Transverse colon (tissue), 4 donors: ENCODE measurements at places on chromosomes 2 and 18. TPM values are rescaled to one million over a fixed set of nuclear protein-coding genes. Genes with fewer than 3 reads are reported as not detected.
A peak's percentile ranks its signal among the peaks of the same experiment; 100 is the strongest.

The L3MBTL4 gene
- total RNA-seq: 4.9 TPM

The LOXHD1 gene
- total RNA-seq: not detected

The UGT1A3 gene
- total RNA-seq: 2.6 TPM

DNA sequence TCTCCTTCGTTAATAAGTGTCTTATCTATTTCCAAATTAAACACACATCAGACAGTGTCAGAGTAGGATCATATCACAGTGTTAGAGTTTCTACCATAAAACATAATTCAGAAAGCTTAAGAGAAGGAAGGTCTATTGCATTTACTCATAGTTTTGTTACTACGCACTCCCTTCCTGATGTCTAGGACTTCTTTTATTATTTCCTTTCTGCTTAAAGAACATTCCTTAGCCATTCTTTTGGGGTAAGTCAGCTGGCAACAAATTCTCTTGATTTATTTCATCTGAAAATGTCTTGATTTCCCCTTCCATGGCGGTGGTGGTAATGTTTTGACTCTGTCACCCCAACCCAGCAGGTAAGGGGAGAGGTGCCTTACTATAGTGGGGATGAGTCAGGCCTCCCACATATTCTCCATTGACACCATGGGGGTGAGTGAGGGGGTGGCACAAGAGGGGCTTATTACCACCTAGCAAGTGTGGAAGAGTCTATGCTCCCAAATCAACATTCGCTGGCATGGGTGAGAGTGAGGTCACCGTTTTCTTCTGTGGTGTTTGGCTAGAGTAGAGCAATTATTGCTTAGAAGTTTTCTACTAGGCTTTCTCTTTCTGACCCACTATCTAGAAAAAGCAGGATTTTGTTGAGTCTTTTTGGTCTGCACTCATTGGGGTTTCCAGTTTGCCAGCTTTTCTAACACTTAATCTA lies 29.9 kb downstream of the ABCB11 start:
- H3K27me3 ChIP-seq: no peaks in the 10 kb centered on the region
- DNase-seq: no peak
- no peaks in the 10 kb centered on the region for H3K36me3 ChIP-seq
- peaks cover 13% of the 10 kb centered on the region for H3K4me1 ChIP-seq

The LRRTM1 gene
- total RNA-seq: not detected

DNA sequence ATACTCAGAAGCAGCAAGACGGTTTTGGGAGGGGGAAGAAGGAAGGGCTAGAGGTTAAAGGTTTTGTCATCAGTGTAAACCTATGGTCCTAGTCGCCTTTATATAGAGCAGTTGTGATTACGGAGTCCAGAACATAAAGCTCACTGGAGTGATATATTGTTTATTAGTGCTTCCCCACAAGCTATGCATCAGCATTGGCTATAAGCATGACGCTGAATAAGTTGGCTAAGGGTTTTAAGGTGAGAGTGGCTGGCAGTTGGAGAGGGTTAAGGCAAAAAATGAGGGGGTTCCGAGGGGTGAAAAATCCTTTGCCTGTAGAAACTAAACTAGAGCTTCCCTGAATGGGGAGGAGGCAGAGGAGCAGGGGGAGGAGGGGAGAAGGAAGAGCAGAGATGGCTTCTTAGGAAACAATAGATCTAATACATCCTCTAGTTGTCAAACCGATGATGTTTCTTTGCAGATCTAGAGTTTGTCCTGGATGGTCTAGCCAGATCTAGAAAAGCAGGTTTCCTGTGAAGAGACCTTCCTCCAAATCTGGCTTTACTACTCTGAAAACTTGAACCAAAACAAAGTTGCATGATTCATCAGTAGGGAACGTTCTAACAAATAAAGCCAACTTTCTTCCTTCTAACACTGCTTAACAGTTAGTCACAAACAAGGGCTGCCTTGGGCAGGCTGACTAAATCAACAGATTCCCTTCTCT lies 2.5 kb downstream of the KLF7 start:
- peaks cover 39% of the 10 kb centered on the region for H3K4me1 ChIP-seq
- H3K4me3 ChIP-seq: peak overlapping the region; percentile 87
- peak; percentile 17 for DNase-seq
- peaks cover 24% of the 10 kb centered on the region for H3K27me3 ChIP-seq
- H3K27ac ChIP-seq: peak overlapping the region; percentile 100

GRCh38 chr2:124283096-124283495 lies 258.0 kb downstream of the CNTNAP5 start:
- H3K4me1 ChIP-seq: no peaks in the 10 kb centered on the region
- no peak overlapping the region for H3K4me3 ChIP-seq
- no peak for DNase-seq
- no peaks in the 10 kb centered on the region for H3K36me3 ChIP-seq

GRCh38 chr18:29191263-29191662 lies 1014.3 kb upstream of the CDH2 start:
- no peak overlapping the region for H3K4me3 ChIP-seq
- no peaks in the 10 kb centered on the region for H3K27me3 ChIP-seq
- no peaks in the 10 kb centered on the region for H3K36me3 ChIP-seq

DNA sequence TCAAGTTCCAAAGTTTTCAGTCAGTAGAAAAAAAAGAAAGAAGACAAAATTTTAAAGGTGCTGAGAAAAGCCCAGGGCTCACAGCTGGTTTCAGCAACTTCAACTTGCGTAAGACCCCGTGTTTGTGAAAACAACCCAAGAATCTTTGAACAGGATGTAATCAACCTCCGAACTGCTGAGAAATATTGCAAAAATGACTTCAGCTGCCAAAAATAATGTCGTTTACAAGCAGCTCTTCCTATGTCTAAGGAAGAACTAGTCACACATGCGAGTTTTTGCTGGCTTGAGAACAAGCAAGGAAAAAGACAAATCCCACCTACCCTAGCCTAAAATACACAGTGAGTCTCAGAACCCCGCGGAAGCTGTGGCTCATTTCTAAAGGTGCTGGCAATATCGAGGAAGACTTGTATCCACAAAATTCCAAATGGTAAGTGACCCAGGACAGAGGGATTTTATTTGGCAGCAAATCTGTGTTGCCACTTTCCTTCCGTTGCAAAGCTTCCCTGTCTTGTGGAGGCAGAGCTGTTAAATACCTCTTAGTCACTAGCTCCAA lies 59.8 kb upstream of the SLC8A1 start:
- no peaks in the 10 kb centered on the region for H3K27me3 ChIP-seq
- peak; percentile 14 for DNase-seq
- H3K4me1 ChIP-seq: no peaks in the 10 kb centered on the region
- peak overlapping the region; percentile 19 for H3K4me3 ChIP-seq
- H3K36me3 ChIP-seq: no peaks in the 10 kb centered on the region

The TMEM247 gene
- not detected for total RNA-seq

DNA sequence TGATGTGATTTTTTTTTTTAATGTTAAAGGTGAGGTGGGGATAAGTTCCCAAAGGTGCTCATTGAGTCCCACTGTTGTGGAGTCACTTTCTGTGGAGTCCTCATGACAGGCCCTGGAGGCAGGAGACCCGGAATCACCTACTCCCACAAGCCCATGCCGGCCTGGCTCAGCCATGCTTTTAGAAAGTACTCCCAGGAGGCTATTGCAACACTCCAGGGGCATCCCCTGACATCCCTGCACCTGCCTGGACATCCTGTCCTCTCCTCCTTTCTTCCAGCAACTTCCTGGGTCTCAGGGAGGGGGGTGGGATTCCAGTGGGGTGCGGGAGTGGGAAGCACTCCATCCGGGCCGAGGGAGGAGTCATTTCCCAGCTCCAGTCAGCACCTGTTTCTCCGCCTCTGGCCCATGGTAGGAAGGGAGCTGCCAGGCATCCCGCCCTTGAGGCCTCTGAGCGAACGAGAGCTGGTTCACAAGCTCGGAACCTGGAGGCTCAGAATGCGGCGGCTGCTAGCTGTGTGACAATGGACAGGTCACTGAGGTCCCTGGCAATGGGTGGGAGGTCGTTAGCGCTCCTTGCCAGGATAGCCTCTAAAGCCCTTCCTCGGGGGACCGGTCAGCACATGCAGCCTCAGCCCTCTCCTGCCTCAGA lies 163.9 kb upstream of the ID2 start:
- H3K4me3 ChIP-seq: no peak overlapping the region
- no peak overlapping the region for H3K27ac ChIP-seq
- H3K27me3 ChIP-seq: no peaks in the 10 kb centered on the region
- DNase-seq: no peak

DNA sequence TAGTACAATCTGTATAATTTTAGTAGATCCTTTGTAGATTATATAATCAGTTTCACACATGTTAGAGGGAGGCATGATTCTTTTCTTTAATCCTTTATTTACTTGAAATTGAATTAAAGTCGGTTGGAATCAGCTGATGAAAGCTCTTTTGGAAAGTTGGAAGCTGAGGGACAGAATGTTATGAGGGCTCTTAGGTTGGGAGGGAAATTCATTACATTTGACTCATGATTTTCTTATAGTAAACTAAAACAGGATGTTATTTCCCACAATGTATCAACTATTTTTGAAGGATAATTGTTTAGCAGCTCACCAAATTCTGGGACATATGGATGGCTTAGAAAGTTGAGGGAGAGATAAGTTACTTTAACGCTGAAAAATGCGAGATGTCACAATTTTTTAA lies 52.7 kb upstream of the TMEFF2 start:
- no peak for DNase-seq
- H3K36me3 ChIP-seq: no peaks in the 10 kb centered on the region
- no peak overlapping the region for H3K4me3 ChIP-seq
- no peaks in the 10 kb centered on the region for H3K4me1 ChIP-seq
- H3K27ac ChIP-seq: no peak overlapping the region

GRCh38 chr18:36338403-36338933 lies 41.0 kb downstream of the FHOD3 start:
- H3K4me3 ChIP-seq: no peak overlapping the region
- H3K27ac ChIP-seq: no peak overlapping the region
- no peaks in the 10 kb centered on the region for H3K36me3 ChIP-seq
- no peaks in the 10 kb centered on the region for H3K27me3 ChIP-seq
- no peak for DNase-seq

- H3K4me1 ChIP-seq: no peaks in the 10 kb centered on the region
- no peaks in the 10 kb centered on the region for H3K36me3 ChIP-seq
- no peak overlapping the region for H3K4me3 ChIP-seq
- H3K27me3 ChIP-seq: no peaks in the 10 kb centered on the region
Measured at GRCh38 chr18:79195716-79196683, 126.8 kb downstream of the ATP9B start.

- H3K4me1 ChIP-seq: peaks cover 40% of the 10 kb centered on the region
- DNase-seq: no peak
- H3K27ac ChIP-seq: peak overlapping the region; percentile 29
Measured at GRCh38 chr2:43460174-43460546, 135.7 kb downstream of the THADA start.
